ENCODE measurements at places on chromosomes 5 and 9.

GRCh38 chr9:83146325-83146724 is 83.4 kb upstream of the RASEF start:
- DNase-seq, result no peak

DNA sequence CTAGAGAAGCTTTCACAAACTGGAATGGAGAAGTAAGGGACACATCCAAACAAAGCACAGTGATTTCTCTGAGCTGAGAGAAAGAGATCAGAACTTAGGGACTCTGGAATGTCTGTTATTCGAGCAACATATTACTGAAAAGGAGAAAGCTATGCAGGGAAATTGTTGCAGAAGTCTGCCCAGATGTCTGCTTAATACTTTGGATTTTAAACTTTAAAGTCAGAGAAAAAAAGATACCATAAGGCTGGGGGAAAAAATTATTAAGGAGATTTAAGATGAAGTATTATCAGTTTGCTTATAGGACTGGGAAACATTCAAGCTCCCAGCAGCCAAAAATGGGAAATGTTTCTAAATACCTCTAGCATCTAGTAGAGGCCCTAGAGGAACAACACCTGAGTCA is 803.9 kb downstream of the TAF11L14 start:
- DNase-seq, result no peak

DNA sequence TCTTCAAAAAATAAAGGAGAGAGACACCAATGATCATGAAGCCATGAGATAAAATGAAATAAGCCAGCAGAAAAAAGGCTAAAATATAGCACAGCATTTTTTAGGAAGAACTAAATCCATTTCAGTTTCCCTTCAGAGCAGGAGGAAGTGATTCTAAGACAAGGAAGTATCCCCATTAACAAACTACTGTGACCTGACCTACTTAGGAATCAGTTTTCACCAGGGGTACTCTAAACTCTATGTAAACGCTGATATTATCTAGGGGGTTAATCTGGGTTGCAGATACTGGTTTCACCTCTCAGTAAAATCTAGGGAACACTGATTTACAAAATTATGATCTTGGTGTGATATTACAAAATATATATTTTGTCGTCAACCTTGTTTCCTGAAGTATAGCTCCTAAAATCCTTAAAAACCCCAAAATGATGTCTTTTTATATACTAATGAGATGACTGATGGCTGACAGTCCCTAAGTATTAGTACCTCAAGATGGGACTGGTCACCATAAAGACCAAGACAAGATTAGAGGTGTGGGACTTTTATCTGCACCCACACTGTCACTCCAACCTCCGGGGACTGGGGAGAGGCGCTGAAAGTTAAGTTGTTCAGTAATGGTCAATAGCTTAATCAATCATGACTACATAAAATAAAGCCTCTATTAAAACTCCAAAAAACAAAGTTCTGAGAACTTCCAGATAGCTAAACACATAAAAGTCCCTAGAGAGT is 2.9 kb upstream of the FNBP1 start:
- no peak for DNase-seq

DNA sequence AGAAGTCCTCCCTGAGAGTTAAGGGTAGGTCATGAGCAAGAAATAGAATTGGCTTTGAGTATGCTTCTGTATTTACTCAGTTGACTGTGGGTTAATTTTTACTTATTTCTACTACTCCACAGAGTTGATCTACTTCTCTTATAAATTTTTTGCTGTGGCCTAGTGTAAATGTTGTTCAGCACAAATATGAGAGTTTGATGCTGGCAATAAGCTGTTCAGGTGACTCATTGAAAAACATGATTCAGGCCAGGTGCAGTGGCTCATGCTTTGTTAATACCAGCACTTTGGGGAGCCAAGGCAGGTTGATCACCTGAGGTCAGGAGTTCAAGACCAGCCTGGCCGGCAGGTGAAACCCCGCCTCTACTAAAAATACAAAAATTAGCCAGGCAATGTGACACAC is 4.5 kb upstream of the CDK7 start:
- no peak for DNase-seq

DNA sequence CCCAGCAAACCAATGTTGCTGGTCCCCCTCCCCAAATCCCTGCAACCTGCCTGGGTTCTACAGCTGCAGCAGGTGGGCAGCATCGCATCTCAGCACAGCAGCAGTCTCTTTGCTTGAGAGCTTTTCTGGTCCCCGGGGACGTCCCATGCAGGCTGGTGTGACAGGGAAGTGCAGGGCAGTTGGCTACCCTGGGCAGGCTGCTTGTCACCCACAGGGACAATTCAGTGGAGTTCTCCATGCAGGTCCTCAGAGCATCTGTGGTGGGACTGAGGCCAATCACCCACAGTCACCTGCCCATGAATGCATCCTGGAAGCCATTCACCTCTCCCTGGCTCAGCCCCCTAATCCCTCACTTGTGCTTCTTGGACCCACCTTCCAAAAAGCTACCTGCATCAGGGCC is 43.9 kb upstream of the SEMA4D start:
- no peak for DNase-seq

GRCh38 chr9:129682381-129682780 is 16.9 kb downstream of the PRRX2 start:
- DNase-seq, result no peak

DNA sequence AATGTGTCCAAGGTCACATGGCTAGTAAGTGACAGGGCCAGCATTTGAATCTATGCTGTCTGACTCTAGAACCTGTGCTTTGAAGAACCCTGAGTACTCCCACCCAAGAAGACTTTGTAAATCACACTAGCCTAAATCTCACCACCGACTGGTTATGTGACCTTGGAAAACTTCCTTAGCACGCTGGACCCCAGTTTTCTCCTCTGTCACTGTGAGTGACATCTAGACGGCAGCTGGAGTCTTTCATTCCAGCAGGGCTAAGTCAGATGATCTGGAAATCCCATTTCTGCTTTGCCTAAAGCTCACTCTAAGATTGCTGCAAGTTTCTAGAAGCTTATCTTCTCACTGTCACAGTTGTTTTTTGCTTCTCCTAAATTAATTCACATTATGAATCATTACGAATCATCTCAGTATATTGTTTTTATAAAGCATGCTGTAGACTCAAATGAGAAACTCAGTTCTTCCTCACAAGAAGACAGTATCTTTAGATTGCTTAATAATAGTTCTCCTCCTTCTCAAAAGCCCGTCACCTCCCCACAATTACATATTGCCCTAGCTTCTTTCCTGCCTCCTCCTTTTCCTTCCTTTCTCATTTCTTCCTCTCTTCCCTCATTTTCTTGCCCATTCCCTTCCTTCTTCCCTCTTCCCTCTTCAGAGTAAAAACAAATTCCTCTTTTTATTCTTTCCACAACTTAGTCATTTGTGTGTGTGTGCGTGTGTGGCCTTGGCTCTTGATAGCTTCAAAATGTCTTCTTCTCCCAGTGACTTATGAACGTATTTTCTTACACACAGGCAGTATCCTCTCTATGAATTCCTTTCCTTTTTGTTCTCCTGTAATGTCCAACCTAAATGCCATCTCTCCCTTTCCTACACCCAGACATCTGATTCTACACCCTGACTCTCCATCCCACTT is 16.8 kb downstream of the ALDOB start:
- no peak for DNase-seq

GRCh38 chr5:74028976-74029375 is 403.0 kb downstream of the ARHGEF28 start:
- DNase-seq, result no peak

DNA sequence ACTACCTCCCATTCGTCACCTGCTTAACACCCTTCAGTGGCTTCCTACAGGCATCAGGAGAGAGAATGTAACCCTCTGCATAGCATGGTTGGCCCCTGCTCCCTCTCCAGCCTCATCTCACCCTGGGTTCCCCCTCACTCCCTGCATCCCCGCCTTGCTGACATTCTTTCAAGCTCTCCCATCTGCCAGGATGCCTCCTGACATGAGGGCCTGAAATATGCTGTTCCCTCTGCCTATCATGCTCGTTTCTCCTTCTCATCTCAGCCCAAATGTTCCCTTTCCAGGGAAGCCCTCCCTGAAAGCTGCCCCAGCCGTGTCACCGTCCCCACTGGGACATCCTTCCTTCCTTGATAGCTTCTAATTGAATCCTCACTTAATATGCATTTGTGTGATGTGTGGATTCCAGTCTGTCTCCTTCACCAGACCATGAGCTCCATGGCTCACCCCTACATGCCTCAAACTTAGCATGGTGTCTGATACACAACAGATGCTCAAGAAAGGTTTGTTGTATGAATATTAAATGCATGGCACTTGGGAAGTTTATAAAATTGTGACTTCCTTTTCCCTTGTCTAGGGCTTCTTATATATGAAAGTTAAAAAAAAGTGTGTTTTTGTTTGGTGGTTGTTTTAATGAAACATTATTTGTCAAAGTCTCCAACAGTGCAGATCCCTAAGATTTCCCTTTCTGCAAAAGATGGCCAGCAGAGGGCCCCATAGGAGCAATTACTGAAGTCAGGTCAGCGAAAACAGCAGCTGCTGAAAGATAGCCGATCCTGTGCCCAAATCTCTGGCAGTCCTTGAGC is 7.3 kb upstream of the C5orf58 start:
- DNase-seq, result peak; percentile 61

GRCh38 chr5:6302684-6303083 is 75.7 kb downstream of the MED10 start:
- no peak for DNase-seq

GRCh38 chr9:112247090-112247489 is 72.0 kb upstream of the SUSD1 start:
- DNase-seq, result no peak

DNA sequence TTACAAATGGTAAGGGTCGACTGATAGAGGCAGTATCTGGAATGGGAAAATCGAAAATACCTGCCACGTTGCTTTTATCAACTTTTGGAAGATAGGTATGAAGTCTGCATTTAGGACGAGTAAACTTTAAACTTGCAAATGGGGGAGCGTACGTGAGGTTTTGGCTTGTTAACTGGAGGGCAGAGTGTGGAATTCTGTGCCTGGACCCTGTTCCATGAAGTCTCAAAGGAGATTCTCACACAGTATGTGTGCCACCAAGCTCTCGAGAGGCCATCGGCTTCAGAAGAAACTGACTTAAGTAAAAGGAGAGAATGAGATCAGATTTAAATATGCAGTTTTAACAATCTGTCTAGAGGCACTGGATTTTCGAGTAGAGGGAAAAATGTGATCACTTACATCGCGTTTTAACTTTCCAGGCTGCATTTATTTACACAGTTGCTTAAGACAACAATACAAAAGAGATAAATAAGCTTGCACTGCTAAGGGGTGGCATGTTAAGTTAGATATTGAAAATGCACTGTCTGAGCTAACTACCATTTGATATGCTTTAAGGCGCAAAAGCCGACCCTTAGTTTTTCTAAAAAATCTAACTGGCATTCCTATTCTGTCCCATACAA is 401.6 kb downstream of the EBF1 start:
- no peak for DNase-seq

- DNase-seq, result no peak
Observed at GRCh38 chr5:130871346-130872086, 293.5 kb downstream of the HINT1 start.

DNA sequence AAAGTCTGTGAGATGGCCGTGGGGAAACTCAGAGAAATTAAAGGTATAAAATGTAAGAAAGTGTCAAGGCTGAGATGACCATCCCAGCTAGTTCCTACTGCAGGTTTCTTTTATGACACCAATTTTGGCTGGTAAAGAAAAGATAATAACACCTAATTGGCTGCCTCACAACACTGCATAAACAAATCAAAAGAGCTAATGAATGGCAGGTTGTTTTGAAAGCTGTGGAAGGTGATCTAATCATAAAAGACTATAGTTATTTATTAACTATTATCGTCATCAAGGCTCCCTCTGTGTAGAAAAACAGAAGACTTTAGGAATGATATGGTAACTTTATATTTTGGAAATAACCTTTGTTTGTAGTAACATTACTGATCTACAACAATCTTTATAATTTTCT is 3.5 kb upstream of the SPINK5 start:
- no peak for DNase-seq

GRCh38 chr9:16407617-16408016 is 462.9 kb downstream of the BNC2 start:
- DNase-seq, result no peak

- no peak for DNase-seq
Observed at GRCh38 chr5:59471463-59471862, 422.1 kb downstream of the PDE4D start.

DNA sequence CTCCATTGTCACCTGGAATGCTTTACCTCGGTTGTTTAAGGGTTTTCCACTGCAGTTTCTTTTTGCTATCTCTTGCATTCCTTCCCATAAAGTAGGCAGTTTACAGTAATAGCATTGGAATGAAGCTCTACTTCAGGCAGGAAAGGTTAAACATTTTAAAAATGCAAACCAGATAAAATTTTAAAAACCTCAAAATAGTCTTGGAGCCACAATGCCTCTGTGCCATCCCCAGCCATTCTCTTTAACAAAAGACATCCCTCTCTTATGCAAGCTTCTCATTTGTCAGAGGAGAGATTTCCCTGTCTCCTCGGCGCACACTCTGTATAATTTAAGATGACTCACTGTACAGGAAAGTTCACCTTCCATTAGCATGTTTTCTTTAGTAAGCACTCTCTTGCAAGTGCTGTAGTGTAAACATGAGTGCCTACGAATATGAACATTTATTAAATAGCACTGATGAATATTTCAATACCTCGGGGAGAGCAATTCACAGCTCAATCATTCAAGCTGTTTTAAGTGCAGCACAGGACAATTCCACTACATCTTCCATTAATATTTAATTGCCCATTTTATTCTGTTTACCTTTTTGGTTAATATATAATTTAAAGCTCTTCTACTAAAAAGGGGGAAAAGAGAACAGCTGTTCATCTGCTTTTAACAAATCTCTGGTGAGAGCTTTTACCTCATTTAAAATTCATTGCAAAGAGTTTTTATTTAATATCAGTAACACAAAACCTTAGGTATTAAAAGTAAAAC is 343.6 kb downstream of the SPATA31D1 start:
- DNase-seq, result no peak

GRCh38 chr9:121895818-121896544 is 197.1 kb downstream of the TTLL11 start:
- DNase-seq, result no peak

- DNase-seq, result no peak
Observed at GRCh38 chr5:133750856-133751255, 138.5 kb upstream of the FSTL4 start.

DNA sequence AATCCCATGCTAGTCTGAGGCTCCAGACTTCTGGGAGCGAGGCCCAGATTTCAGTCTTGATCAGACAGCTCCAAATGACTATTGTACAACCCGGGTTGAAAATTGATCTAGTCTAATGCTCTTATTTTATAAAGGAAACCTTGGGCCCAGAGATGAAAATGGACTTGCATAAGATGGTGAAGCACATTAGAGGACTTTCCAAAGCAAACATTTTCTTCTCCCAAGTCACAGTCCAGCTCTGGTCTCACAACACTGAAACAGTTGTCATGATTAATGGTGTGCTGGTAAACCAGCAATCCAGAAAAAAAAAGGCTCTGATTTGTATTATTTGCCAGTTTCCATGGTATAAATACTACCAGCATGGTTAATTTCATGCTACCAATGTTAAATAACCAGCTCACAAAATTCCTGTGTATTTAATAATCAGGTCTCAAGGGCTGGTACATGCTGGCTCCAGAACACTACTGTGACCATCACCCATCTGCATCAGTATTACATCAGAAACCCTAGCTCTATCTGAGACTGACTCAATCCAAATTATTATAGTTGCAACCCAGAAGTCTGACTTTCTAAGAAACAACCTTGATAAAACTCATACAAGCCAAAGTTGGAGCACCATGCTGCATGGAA is 32.5 kb upstream of the ABLIM3 start:
- no peak for DNase-seq

- no peak for DNase-seq
Observed at GRCh38 chr5:155625315-155625714, 611.8 kb downstream of the KIF4B start.

GRCh38 chr9:8871796-8872445 is 1072.3 kb upstream of the DMAC1 start:
- DNase-seq, result no peak
